Right lung (tissue), 10 donors: ENCODE measurements at places on chromosomes 6 and 20. TPM values are rescaled to one million over a fixed set of nuclear protein-coding genes. Genes with fewer than 3 reads are reported as not detected.

DNA sequence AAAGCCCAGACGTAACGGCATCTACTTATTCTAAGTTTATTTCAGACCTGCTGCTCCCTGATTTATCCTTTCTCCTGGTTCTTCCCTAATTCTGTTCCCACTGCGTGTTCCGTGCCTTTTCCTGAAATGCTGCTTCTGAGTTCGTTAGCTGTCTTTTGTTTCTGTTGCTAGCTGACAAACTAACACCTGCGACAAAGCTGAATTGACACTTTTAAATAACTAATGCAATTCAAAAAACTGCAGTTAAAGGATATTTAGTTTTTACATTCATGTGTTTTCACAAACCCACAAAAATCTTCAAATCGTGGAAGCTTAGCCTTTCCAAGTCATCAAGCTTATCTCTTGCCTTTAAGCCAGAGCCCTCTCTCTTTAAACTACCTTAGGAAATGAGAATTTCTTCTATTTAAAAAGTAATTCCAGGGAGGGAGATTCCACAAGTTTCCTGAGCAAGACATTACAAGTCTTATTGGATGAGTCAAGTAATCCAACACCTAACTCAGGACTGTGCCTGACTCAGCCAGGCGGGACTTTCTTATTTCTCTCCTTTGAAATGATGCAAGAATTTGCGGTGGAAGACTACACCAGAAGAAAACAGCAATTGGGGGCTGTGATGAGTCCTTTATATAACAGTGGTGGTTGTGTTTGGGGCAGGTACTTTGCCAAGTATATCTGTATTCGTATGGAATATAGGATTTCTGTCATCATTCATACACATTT lies 6.3 kb downstream of the ADTRP start:
- DNase-seq = no peak

The RBM24 gene
- polyA plus RNA-seq = 4.9 TPM

DNA sequence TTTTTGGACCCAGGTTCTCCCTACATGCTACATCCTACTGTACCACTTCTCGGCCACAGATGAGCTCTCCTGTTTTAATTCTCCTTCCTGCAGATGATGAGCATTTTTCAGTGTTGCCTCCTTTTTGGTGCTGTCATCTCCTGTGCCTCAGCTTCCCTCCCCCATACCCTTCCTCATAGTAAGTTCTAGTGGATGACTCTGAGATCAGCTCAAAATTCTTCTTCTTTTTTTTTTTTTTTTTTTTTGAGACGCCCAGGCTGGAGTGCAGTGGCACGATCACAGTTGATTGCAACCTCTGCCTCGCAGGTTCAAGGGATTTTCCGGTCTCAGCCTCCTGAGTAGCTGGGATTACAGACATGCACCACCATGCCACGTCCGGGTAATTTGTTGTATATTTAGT lies 3.8 kb downstream of the TMEM14A start:
- DNase-seq = no peak

The CUL7 gene
- 35.6 TPM for polyA plus RNA-seq

DNA sequence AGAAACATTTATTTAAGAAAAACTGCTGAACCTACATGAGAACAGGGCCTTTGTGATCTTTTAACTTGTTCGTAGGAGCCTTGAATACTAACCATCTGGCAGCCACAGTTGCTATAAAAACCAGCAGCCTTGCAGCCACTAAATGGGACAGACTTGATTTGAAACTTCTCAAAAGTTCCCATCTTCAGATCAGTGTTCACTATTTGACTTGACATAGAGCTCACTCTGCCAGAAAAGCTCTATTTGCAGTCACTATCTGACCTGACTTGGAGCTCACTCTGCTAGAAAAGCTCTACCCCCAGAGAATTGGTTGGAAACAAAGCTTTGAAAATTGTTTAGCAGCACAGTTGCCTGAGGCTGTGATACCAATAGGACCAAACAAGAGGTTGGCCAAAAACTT lies 119.3 kb upstream of the F13A1 start:
- no peak for DNase-seq

DNA sequence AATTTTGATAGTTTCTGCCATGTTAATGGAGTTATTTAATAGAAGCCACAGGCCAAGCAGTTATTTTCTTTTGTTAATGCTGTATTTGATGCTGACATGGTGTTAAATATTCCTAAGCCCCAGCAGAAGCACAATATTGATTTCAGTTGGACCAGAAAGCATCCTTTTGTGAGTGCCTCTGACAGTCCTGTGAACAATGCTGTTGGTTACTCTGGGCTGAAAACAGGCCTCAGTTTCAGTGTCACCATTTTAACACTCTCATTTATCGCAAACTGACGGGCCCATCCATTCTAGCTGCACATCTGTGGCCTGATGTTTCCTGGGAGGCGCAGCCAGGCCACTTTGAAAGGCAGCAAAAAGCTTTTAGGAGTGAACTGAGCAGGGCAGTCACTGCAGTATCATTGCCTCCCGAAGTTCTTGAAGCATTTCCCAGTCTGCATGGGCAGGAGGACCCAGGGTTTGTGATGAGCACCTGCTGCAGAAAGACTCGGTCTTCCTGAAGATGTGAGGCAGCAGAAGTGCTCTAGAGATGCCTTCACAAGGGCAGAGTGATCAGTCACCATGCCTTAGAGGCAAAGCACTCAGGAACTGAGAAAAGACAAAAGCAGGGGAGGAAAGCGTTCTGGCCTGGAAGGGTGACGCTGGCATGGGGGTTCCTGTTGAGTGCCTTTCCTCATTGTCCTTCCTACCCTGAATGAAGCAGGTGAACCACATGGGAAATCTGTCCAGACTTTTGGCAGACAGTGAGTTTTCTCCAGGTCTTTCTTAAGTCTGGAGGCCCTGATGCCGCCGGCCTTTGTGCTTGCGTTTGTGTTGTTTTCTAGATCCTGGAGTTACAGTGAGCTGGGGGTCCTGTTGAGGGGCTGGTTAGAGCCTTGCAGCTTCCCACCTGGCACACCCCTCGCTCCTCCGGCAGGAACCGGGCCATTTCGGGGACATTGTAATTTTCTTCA lies 74.0 kb downstream of the ZDHHC14 start:
- DNase-seq = no peak

DNA sequence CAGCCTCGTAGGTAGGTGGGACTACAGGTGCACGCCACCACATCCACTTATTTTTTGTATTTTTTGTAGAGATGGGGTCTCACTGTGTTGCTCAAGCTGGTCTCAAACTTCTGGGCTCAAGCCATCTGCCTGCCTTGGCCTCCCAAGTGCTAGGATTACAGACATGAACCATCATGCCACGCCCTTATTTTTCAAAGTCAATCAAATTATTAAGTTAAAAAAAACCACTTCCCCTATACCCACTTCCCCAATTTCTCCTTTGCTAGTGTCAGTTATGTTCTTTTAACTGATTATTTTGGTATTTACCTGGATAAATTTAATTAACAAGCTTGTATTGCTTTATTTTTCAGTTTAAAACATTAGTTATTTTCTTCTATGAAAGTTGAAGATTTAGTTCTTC lies 49.6 kb downstream of the RIOK1 start:
- DNase-seq = no peak

The BNIP5 gene
- not detected for polyA plus RNA-seq

GRCh38 chr6:159130846-159131245 lies 38.4 kb upstream of the FNDC1 start:
- DNase-seq = no peak

- DNase-seq = no peak
These were observed 15.6 kb downstream of the RRBP1 start for GRCh38 chr20:17666481-17666880.

The ARFGEF3 gene
- 6.6 TPM for polyA plus RNA-seq

The SIRPD gene
- not detected for polyA plus RNA-seq

DNA sequence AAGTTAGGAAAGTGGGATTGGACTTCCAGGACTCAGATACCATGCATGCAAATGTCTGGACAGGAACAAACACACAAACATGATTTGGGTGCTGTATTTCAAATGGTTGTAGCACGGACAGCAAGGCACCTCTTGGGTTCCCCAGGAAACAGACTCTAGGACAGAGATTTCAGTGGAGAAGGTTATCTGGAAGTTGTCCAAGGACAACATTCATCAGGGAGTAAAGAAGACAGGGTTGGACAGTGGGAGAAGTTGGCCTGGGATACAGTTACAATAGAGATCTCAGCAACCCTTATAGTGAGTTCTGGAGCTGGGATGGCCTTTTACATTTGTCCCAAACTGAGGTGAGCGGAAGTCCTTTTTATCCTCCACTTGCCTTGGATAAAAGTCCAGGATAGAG lies 19.8 kb upstream of the TINAG start:
- DNase-seq = no peak

The ALDH5A1 gene
- polyA plus RNA-seq = 13.8 TPM

GRCh38 chr6:105941621-105942412 lies 144.3 kb upstream of the PRDM1 start:
- no peak for DNase-seq

- no peak for DNase-seq
These were observed 47.1 kb downstream of the SNAI1 start for GRCh38 chr20:50029697-50030461.
